Activated CD8-positive, alpha-beta memory T cell treated with anti-CD3 and anti-CD28 coated beads, Interleukin-2, amount 50 U/mL, for 4 hours (primary cell): ENCODE measurements at places on chromosomes 6 and 20.

DNA sequence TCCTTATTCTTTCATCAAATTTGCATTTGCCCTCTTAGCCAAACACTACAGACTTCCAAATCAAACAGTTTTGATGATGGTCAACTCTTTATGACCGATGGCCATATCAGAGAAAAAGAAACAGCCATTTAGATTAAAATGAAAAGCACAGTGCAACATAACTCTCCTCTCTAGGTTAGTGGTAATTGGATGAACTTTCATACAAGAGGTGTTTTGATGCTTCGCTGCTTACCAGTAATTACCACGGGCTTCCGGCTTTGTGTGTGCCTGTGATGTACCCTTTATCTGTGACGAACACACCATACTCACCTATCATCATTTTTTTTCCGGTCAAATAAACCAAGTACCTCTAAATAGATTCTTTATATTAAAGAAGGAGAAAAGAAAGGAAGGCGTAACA, 181.8 kb downstream of the FOXA2 start:
- DNase-seq, result no peak

DNA sequence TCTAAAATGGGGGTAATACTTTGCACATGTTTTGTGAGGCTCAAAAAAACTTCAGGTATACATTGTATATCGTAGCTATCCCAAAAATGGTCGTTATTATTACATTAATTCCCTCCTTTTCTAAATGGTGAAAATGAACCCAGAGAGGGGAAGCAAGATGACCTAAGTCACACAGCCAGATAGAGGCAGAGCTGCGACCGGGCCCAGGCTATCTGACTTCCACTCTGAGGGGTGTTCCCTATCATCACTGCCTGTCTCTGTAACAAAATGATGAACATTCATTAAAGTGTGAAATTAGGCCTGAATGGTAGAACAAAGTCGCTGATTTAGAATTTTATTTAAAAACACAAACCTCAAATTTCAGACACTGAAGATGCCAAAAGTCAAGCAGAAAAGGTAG, 29.1 kb upstream of the RIMS4 start:
- no peak for DNase-seq

GRCh38 chr6:26362836-26363220, 2.2 kb upstream of the BTN3A2 start:
- DNase-seq, result no peak

- no peak for DNase-seq
These were observed 1546.3 kb downstream of the HACE1 start for GRCh38 chr6:103313432-103313831.

DNA sequence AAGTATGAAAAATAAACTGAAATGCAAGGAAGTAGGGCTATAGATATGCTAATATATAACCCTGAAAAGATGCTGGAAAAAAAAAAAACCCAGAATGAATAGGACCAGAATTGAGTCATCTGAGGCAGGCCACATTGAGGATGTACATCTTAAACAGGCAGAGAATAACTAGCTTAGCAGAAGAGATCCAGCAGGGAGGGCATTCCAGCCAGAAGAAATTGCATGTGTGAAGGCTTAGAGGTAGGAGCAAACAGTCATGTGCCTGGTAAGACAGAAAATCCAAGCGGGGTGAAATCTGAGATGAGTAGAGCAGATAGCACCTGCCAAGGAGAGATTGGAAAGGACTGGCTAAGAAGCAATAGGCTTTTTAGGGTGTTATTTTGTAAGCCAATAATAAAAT, 2.6 kb downstream of the COL19A1 start:
- no peak for DNase-seq

DNA sequence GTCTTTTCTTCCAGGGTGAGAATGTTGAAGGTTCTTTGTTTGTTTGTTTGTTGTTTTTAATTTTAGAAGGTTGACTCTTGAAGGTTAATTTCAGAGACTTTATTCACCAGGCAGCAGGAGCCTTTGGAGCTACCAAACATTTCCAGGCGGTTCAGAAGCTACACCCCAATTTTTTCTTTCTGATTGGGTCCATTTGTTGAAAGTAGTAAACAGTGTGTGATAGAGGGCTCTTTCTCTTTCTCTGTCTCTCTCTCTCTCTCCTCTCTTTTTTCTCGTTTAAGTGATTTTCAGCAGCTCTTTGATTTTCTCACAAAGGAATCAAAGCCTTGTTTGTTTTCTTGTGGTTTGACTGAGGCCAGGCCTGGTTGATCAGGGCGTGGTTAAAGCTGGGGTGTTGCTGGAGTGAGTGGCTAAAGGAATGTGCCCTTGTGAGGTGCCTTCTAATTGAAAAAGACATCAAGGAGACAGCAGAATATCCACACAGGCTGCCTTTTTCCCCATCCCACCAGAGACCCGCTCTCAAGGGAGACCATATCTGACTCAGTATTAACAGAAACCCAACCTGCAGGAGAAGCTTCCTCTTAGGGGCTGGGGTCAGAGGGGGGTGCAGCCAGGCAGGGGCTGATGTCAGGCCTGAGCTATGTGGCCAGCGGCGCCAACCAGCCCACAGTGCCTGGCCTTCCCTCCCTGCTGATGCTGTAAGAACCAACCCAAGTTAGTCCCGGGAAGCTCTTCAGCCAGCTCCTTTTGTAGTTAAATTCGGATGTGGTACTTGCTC, 40.4 kb upstream of the NAA20 start:
- DNase-seq, result no peak

DNA sequence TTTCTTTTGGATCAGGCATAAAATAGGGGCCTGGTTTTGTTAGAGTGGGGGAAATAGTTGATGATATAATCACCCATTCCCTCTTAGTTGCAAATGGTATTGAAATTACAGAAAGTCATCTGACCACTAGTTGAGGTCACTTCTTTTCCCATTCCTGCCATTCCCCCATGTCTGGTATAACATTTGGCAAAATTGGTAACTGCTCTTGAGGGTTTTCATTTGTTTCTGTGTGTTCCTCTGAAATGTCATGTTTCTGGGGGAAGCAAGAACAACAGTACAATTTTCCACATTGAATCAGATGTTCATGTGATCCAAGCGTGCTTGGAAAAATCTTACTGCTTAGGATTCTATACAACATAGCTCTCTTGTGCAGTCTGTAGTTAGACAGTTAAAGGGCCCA, 7.3 kb downstream of the AIG1 start:
- no peak for DNase-seq

DNA sequence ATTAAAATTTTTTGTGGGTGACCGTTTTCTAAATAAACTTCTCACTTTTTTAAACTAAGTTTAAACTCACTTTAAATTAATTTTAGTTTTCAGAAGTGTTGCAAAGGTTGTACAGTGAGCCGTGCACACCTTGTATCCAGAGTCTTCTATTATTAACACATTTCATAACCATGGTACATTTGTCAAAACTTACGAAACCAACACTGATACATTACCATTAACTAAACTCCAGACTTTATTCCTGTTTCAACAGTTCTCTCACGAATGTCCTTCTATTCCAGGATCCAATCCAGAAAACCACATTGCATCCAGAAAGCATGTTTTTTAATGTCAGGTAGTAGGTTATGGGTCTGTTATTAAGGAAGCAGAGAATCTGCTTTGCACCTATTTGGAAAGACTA, 319.9 kb downstream of the CBLN4 start:
- DNase-seq, result no peak

DNA sequence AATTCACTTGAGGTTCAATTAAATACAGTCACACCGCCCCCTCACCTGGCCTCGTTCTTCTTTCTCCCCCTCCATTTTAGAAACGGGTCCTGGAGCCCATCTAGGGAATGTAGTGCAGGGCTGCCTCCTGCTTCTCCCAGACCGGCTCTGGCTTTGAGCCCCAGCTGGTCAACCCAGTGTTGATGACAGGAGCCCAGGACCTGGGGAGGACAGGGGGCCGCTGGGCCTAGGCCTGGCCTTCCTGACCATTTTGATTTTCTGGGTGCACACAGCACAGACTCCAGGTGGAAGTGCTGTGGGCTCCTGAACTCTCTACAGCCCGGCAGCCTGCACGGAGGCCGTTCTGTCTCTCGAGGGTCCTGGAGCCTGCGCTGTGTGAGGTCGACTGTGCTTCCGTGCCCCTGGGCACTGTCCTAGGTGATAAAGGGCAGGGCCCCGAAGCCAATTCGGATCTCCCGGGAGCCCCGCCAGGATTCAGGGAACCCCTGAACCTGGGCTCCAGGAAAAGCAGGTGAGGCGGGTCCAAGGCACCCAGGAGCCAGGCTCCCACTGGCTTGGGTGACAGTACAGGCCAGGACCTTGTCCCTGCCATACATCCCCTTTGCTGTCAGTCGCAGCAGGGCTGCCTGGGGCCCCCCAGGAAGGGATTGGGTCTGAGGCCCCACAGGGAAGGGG, 23.3 kb downstream of the NPEPL1 start:
- no peak for DNase-seq

DNA sequence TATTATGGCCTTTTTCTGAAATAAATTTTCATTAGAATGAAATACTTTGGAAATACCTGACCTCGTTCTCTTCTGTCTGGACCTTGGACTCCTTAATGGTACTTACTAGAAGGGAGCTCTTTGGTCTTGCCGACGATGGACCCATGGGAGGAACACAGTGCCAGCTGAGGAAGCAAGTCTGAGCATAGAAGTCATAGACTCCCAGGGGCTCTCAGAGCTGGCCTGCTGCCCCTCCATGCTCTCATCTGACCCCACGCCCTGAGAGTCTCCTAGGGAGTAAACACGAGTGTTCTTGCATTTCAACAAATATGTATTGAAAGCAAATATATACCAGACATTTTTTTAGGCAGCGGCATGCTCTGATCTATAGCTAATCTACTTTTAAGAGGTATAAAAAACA, 87.8 kb downstream of the PLEKHG1 start:
- no peak for DNase-seq

DNA sequence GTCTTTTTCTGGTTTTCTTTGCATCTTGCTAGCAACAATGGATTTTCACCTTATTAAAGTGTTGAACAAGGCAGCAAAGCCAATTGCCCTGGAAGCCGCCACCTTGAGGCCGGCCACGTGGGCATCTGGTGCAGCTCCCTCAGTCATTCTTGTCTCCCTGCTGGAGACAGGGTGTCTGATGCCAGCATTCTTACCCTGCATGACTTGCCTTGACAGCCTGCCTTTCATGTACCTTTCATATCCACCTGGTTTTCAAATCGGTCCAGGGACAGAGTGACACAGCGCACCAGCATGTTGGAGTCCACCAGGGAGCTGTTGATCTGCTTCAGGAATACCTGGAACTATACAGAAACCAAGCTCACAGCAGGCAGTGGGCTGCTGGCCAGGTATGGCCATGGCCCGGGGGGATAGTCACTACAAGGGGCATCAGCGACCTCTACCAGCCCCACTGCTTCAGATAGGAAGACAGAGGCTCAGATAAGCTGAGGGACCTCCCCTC, 49.8 kb downstream of the MYH7B start:
- DNase-seq, result no peak

- DNase-seq, result no peak
These were observed 24.6 kb upstream of the CCDC167 start for GRCh38 chr6:37524025-37524969.

DNA sequence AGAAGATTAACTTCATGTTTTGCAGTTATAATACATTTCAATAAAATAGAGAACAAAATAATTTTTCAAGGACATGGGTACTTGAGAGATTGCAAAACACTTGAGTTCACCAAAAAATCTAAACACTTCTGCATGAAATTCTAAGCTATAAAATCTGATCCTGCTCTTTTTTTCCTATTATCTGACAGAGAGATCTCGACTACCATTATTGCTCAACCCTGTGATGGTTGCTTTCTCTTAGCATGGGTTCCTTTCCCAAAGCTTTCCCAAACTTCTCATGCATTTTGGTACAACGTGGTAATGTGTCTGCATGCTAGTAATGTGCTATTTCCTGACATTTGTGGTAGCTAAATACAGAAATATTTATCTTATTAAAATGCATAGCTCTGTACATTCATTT, 1243.1 kb upstream of the ADGRB3 start:
- DNase-seq, result no peak

GRCh38 chr20:61052776-61053442, 199.2 kb upstream of the CDH4 start:
- DNase-seq, result no peak

- no peak for DNase-seq
These were observed 87.6 kb downstream of the FOXA2 start for GRCh38 chr20:22496817-22497216.

GRCh38 chr20:3470208-3470626, 601 bp upstream of the ATRN start:
- DNase-seq, result no peak

DNA sequence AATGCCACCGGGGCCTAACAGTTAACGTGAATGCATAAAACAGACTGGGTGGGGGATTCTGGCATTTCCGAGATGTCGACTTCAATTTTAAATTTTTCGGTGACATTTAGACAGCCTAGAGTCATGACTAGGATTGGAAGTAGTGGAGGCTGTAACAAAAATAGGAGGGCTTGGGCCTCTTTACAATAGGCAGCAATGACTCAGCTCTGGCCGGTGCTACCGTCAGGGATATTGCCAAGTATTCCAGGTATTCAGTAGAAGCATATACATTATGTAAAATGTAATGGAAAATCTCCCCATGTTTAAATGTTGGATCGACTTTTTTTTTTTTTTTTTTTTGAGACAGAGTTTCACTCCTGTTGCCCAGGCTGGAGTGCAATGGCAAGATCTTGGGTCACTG, 136.2 kb upstream of the STMND1 start:
- no peak for DNase-seq

DNA sequence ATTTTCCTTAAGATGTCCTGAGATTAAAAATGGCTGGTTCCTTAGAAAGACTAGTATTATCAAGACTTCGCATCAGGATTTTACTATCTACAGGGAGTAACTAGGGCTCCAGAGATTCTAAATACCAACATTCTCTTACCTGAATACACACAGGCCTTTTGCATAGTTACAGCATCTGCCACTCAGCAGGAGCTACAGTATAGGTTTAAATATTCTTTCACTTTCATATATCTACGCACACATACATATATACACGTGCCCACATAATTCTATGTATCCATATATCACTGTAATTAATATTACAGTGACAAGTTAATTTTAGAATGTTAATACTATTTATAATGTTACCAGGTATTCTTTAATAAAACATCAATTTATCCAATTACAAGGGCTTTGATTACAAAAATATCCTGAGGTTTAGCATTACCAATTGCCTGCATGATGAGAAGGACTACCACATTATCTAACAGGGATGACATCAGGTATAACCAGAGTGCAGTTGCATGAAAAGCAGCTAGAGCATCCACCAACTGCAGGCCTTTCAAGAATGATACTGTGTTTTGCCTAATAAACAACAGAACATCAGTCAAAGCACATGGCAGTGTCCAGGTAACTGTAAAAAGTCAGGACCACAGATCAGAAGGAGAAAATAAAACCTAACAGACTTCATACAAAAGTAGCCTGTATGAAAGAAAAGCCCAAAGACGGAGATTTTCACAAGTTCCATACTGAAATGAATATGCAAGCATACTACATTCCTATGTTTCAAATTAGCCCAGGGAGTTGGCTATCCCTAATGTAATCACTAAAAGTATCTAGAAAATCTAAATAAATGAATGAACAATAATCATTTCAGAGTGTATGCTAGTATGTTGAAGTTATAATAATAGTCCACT, 268.7 kb downstream of the PTPRK start:
- no peak for DNase-seq

GRCh38 chr6:44740566-44741120, 353.1 kb downstream of the CDC5L start:
- DNase-seq, result no peak
